ENCODE measurements at places on chromosomes 11 and 22.

DNA sequence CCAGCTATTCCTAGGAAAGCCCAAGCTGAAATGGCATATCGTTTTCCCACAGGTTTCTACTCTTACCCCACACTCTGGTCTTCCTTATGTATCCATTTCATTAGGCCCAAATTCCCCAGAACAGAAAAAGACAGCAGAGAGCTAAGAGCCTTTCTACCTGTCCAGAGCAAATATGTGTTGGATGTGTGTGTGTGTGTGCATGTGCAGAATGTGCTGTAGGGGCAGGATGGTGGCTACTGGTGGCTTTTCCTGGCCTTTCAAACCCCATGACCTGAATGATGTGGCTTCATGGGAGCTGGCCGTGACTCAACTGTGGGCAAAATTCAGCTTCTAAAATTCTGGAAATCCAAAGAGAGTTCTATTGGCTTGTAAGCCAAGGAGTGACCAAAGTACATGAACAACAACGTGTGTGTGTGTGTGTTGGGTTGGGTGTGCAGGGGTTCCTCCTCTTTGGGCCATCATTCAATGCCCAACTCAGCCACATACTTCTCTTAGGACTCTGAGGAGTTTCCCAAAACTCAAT, 421.4 kb upstream of the CADM1 start:
- DNase-seq: no peak

DNA sequence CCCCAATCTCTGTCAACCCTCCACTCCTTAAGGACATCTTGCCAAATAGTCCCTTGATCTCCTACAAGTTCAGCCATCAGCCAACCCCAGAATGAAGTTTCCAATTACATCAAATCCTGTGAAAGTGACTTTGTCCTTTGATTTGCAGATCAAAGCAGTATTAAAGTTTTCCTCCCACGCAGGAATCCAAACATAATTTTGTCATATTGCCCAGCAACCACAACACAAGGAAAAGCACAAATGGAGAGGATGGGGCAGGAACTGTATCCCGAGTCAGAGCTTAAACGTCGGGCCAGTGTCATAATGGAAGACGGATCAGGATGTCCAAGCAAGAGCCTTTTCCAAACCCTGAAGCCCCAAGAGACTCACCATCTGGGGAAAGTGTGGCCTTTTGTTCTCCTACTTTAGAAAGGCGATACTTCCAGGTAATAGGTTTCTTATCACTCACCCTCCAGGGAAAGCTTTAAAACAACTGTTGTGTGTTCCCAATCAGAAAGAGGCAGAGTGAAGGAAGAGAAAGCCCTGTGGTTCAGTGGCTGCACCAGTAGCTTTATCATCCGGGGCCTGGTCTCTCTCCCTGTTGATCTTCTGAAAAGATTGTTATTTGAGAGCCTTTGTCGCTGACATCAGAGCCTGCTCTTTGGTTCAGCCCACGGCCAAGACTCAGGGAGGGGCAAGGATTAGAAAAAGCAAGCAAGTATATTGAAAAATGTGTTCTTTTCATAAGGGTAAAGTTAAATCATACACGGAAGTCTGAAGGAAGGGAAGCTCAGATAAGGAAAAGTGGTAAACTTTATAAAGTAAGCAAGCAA, 41.7 kb downstream of the EXPH5 start:
- no peak for DNase-seq

- no peak for DNase-seq
Observed at GRCh38 chr11:46075168-46075567, 46.1 kb downstream of the PHF21A start.

DNA sequence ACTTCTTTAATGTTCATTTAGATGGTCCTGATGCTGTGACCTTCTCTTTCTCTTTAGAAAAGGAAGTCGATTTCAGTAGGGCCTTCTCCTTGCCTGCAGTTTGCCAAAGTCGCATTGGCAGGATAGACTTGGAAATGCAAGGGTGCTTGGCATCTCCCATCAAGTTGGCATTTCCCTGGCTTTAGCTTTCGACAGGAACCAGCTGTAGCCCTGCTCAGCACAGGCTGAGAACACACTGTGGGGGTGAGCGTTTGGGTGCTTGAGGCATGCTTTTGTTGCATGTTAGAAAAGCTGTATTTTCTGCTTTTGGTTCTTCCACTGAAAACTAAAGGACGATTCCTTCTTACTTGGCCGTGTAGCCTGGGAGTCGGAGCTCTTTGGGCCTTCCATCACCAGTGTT, 37.7 kb downstream of the LDLRAD3 start:
- no peak for DNase-seq

DNA sequence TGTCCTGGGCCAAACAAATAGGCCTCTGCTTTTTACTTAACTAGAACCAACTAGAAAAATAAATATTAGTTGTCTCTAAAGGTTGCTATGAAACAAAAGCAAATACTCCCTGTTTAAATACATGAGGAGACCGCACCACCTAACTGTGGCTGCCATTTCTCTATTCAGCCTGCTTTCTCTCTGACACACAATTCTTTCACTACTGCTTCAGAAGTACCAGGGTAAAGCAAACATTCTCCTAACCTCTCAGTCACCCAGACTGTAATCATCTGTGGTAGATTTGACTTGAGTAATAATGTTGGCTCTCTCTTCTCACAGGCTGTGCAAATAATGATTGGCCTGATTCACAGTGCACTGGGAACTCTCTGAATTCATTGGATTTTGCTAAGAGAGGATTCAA, 41.0 kb upstream of the MS4A8 start:
- no peak for DNase-seq

DNA sequence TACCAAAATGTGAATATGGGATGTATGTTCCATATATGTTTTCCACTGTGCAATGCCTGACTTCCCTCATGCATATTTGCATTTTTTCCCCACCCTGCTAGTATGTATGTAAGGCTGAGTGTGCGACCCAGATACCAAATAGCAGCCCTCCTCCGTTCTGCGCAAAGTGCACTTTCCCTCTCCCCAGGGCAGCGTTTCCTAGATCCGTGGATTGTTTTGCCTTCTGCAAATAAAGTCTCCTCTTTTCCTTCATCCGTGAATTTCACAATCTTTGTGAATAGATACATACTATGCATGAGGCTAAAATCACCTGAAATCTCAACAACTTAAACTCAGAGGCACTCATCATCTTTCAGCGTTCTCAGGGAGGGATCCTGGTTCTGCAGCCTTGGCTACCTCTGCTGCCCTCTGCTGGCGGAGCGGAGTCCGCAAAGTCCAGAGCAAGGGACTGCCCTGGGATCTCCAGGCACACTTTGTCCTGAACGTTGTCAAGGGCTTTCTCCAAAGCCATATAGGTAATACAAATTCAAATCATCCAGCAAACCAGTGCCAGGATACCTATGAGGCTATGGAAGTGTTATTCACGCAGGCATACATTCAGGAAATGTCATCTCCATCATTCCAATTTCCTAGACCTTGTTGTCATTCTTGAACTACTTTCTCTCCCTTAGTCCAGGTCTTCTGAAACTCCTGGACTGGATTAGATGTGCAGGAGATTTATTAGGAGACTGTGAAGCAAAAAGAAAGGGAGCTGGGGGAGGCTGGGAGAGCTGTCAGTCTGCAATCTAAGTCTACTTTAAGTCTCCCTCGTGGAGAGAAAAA, 53.1 kb downstream of the CNTF start:
- peak; percentile 80 for DNase-seq

DNA sequence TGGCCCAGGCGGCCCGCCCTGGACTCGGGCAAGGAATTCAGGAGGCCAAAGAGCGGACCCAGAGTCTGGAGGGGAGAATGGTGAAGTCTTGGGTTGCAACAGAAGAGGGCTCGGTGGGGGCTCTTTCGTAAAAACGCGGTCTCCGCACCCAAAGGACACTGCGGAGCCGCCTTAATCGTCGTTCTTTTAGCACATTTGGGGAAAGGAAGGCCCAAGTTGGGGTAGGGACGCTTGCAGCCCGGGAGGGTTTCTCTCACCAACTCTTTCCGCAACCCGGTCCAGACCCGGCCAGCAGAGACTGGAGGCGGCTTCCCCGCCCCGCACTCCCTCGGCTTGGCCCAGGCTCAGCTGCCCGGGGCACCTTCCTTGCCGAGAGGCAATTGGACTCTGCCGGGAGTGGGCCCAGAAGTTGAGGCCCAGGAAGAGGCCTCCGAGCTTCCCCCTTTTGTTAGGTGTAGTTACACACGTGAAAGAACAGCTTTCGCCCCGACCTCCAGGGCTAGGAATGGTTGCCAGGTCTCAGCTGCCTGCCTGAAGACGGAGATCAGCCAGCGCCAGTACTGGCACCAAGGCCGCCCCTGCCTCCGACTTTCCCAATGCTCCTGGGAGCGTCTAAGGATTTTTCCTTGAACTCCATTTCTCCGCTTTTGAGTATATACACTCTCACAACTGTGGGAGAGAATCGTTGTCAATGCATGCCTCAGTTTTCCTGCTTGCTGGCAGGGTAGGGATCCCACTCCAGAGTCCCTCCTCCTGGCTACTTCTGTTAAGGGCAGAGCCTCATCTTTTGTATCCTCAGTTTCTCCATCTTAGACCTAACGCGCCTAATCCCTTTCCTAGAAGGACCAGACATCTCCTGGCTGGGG, 3.7 kb downstream of the ALX4 start:
- no peak for DNase-seq

GRCh38 chr22:48651036-48651890, 1176.4 kb downstream of the BRD1 start:
- DNase-seq: no peak

GRCh38 chr11:108963118-108963517, 298.2 kb downstream of the DDX10 start:
- no peak for DNase-seq

- peak; percentile 65 for DNase-seq
Observed at GRCh38 chr11:64489831-64490441, 101.1 kb upstream of the SLC22A12 start.

- no peak for DNase-seq
Observed at GRCh38 chr11:83971063-83971462, 684.9 kb upstream of the CCDC90B start.

DNA sequence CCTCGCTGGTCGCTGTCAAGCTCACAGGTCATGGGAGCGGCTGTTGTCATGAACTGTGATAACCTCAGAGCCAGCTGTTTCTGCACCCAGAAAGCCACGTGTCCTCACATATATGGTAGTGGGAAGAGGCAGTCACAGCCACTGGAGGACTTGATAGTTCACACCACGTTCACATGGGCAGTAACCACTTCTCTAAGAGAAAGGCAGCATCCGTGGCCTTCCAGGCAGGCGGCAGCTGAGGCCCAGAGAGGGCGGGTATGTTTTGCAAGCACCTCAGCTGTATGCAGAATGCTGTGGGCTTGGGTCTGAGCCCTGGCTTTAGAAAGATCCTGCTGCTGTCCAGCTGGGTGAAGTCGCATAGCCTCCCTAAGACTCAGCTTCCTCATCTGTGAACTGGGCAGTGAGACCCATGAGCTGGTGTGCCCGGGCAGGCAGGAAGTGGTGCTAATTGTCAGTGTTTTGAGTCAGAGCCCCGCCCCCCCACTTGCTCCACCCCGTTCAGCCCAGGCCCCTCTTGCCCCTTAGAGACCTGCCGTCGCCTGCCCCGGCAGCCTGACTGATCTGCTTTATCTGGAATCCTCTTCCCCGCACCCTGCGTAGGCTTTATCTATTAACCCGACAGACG, 13.3 kb downstream of the TTC38 start:
- DNase-seq: no peak

- DNase-seq: no peak
Observed at GRCh38 chr22:37403267-37403960, 23.9 kb downstream of the ELFN2 start.

DNA sequence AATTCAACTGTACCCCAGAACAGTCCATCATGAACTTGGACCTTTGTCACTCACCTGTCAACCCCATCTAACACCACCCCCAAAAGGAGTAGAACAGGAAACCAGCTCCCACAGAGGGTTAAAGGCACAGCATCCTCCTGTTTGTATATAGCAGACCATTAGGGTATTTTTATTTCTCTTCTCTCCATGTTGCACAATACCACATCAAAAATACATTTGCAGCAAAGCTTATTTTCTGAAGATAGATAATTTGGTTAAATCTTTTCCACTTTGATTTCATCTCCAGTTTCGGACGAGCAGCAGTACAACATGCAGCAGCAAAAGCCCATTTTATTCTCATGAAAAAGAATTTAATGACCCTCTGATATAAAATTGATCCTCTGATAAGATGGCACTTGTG, 103.1 kb downstream of the KIRREL3 start:
- no peak for DNase-seq

DNA sequence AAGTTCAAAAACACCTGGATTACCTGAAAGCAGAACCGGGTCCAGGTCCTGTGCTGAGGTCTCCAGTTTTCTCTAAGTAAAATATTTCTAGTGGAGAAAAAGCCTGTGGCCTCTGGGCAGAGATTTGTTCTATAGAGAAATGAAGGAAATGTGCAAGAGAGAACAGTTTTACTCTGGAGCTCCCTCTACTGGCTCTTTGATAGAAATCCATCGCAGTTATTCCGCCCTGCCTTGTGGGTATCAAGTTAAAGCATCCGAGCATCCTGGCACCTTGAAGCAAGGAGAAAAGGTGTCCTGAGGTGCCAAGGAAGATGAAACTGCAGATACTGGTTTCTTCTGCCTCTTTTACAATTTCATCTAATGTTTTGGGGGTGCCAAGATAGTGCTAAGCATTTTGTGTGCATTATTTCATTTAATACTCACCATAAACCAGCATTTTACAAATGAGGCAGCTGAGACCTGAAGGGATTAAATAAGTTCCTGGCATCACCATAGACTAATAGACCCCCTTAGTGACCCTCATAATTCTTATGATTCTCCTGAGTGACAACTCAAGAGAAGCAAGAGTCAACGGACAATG, 113.1 kb upstream of the HSD17B12 start:
- DNase-seq: peak; percentile 67

DNA sequence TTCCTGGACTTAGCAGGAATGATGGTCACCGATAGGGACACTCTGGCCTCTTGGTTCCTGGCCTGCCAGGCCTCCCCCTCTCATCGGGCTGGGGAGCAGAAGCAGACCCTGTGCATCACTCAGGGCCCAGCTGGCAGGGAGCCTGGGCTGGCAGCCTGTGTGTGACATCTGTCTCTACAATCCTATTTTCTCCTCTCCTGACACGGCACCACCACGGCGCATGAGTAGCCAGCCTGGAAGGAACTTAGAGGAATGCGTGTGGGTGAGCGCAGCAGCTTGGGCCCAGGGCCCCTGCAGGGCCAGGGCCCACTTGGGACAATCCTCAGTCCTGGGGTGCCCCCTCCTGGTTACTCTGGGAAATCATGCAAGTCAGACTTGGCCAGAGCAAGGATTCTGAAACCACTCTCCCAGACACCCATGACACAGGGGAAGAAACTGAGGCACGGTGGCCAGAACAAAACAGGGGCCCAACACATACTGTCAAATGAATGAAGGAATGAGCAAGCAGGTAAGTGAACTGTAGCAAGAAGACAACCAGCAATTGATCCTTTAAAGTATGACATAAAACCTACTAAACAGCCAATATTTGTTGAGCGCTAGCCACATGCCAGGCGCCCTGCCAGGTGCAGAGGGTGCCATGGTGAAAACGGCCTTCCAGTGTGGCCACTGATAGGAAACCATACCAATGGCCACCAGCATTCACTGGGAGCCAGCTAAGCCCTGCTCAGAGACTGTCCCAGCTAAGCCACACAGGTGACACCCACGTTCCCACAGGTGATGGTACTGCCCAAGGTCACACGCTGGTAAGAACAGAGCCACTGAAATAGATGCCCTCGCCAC, 13.3 kb downstream of the RSPH14 start:
- DNase-seq: peak; percentile 88
